ENCODE measurements at places on chromosomes 5 and 9. TPM values are rescaled to one million over a fixed set of nuclear protein-coding genes. Genes with fewer than 3 reads are reported as not detected.

The OTULINL gene
- total RNA-seq = 49.7 TPM

The ROPN1L gene
- not detected for total RNA-seq

The ELOVL7 gene
- not detected for total RNA-seq

The NPR3 gene
- 0.08 TPM for total RNA-seq

The CCDC152 gene
- 9.6 TPM for total RNA-seq

The SPINK4 gene
- total RNA-seq = not detected

The FAM151B gene
- total RNA-seq = 0.26 TPM

The CCDC112 gene
- 7.5 TPM for total RNA-seq

The LRRC26 gene
- not detected for total RNA-seq

The TUSC1 gene
- total RNA-seq = 0.25 TPM

The IFNA13 gene
- total RNA-seq = not detected

The CENPH gene
- total RNA-seq = 8.3 TPM

The ABO gene
- not detected for total RNA-seq

The IL33 gene
- not detected for total RNA-seq

The RARS1 gene
- total RNA-seq = 102 TPM

The UIMC1 gene
- 60.9 TPM for total RNA-seq

The CLIC3 gene
- 13.5 TPM for total RNA-seq

The CMYA5 gene
- 0.31 TPM for total RNA-seq

The DENND1A gene
- total RNA-seq = 14.3 TPM

The MARVELD2 gene
- 1.7 TPM for total RNA-seq

The ADRB2 gene
- total RNA-seq = 2.2 TPM

The PPWD1 gene
- total RNA-seq = 126 TPM

The WDR31 gene
- total RNA-seq = 0.96 TPM

The KCNN2 gene
- total RNA-seq = not detected

The MARCHF6 gene
- 198 TPM for total RNA-seq

The PCDHGB3 gene
- total RNA-seq = 0.55 TPM

The MOB3B gene
- 0.93 TPM for total RNA-seq

The BRD8 gene
- total RNA-seq = 76.1 TPM

The LCN9 gene
- not detected for total RNA-seq

The PJA2 gene
- 91.0 TPM for total RNA-seq

The SLC6A18 gene
- not detected for total RNA-seq

The MARCOL gene
- total RNA-seq = not detected

The FOXD4L4 gene
- total RNA-seq = 0.44 TPM

The NMUR2 gene
- not detected for total RNA-seq

The PRRX2 gene
- not detected for total RNA-seq

The LECT2 gene
- total RNA-seq = not detected

The NR5A1 gene
- total RNA-seq = not detected

The FIBCD1 gene
- total RNA-seq = not detected

The FUBP3 gene
- 51.6 TPM for total RNA-seq

The FCN1 gene
- 1.1 TPM for total RNA-seq

The FCN2 gene
- total RNA-seq = not detected

The NCS1 gene
- total RNA-seq = not detected

The CTNND2 gene
- not detected for total RNA-seq

The ARL14EPL gene
- not detected for total RNA-seq

The TMEM174 gene
- not detected for total RNA-seq

The GCNT4 gene
- total RNA-seq = 22.5 TPM

The TARS1 gene
- 168 TPM for total RNA-seq

The PRR16 gene
- total RNA-seq = not detected

The CCL27 gene
- total RNA-seq = not detected

The PPP2R2B gene
- total RNA-seq = 1.8 TPM

The PCDHGC5 gene
- not detected for total RNA-seq

The FBXW2 gene
- total RNA-seq = 81.8 TPM

The MVB12B gene
- total RNA-seq = 26.9 TPM

The DNM1 gene
- total RNA-seq = 1.5 TPM

Data from naive thymus-derived CD8-positive, alpha-beta T cell (primary cell).